ENCODE measurements at places on chromosomes 7 and 10.

DNA sequence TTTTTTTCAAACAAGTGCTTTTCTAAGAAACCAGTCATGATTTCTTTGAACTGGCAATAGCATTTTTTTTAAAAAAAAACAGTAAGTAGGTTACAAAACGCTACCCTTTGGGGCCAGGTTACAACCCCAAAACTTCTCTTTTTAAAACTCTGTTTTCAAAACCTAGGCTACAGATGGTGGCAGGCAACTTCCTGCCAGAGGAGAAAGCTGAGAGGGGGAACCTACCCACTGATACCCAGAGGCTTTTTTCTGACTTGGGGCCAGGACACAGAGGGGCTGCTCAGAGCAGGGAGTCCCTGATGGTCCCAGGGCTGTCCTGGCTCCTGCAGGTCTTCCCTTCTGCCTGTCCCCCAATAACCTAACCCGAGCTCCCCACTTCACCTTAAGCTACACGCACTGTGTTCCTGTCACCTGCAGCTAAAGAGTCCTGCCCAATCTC, 6.9 kb downstream of the STN1 start:
- DNase-seq, result no peak

DNA sequence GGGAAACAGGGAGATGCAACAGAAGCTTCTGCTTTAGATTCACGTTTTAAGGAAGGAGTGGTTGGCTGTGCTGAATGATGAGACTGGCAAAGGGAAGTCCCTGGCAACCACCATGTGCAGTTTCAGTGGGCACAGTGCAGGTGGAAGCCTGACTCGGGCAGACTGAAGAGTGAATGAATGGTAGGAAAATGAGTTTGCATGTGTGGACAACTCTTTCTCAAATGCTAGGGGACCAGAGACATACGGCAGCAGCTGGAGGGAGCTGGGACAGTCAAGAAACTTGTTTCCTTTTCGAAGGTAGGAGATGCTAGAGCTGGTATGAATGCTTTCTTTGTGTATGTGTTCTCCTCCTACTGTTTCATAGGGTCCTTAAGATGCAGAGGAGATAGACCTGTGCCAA, 29.0 kb downstream of the PODXL start:
- no peak for DNase-seq

DNA sequence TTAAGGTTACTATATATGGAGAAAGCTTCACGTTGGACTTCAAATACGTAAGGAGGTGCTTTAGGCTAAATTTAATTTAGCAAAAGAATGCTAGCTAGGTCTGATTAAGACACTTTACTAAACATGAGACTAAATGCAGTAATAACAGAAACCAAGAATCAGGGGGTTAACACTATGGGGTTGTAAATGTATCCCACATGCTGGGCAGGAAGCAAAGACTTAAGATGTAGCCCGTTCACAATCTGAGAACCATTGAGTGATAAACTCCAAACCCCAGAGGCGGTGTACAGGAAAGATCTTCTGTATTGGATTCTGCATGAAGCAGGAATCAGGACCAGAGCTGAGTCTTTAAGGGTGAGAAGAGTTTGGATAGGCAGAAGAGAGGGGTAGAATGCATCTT, 60.4 kb downstream of the FZD1 start:
- DNase-seq, result no peak

- no peak for DNase-seq
Measured at GRCh38 chr10:112778579-112778978, 171.5 kb upstream of the TCF7L2 start.

DNA sequence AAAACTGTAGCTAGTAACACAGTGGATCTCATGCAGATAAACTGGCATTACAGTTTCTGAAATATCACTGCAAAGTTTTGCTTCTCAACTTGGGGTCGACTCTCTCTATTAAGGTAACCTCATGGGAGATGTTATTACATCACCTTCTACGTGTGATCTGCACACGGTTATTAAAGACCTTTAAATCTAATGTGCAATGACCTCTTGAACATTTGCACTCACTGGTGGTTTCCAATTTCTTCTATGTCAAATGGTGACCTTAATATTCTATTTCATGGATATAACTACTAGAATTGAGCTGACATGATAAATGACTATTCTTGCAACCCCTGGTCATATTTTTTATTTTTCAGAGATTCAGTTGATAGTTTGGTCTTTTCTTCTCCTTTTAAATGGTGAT, 191.3 kb downstream of the PPP1R3A start:
- no peak for DNase-seq

GRCh38 chr10:103276896-103277712, at the start of gene INA:
TSS of gene INA (plus strand) at chr10:103277138. CDS start at chr10:103277212, 74 bp downstream.
- DNase-seq, result no peak

GRCh38 chr7:112580717-112581435, 100.1 kb downstream of the LSMEM1 start:
- DNase-seq, result peak; percentile 66

DNA sequence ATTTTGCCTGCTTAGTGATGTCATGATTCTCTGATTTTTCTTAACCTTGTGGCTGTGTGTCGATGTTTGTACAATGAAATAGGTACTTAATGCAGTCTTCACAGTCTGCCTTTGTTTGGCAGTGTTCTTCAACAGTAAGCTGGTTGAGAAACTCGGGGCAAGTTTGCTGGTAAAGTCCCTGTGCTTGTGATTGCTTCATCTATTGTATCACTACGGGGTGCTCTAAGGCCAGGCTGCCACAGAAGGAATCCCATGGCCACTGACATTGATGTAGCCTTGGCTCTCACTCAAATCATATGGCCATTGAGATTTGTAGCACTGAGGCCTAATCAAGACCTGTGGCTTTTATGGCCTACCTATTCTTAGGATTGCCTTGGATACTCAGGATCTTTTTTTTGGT, 33.5 kb upstream of the PRSS37 start:
- no peak for DNase-seq

- DNase-seq, result no peak
Measured at GRCh38 chr7:83984076-83984475, 210.5 kb downstream of the SEMA3A start.

DNA sequence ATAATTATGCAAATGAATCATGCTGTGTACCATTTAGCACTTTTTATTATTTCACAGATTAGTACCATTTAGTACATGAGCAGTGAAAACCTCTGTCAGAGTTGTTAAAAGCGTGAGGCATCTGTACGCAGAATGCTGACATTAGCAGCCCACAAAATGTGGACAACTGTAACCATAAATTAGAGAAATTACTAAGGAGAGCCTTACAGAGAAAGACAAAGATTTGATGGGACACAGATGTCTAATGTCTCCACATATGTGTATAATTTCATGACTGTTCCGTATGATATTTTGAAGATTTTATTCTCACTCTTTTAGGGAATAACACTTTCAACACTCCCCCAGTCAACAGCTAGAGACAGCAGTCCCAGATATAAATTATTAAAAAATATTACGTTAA, 414.0 kb upstream of the ANKRD30A start:
- DNase-seq, result no peak

DNA sequence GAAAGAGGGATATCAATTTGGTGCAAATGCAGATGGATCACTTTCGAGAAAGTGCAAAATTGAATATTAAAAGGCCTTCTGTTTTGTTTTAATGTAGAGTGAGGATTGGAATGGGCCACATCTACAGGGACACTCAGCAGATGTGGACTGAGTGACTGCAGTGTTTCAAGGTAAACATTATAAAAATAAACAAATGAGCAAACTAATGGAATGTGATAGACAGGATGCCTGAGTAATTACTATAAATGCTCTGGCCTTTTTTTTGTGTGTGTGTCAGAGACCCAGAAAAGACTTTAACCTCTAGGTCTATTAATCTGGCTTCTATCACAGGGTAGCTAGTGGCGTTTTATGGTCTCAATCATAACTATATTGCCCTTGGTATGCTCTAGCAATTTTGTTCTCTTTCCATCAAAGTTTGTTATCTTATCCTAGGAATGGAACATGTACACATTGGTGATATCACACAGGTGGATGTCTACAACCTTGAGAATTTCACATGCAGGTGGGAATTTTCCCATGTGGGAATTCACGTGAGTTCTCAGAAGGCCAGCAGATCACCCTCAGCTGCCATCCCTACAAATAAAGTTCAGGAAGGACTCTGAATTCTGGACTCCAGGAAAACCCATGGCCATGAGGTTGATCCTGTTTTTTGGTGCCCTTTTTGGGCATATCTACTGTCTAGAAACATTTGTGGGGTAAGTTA, at the start of gene CPA2:
TSS of gene CPA2 (plus strand) at position 606 of the 703 bp plus-strand sequence. CDS start at position 625, 19 bp downstream.
- DNase-seq, result no peak

GRCh38 chr7:130420943-130421578, 19.8 kb downstream of the CEP41 start:
- DNase-seq, result peak; percentile 16

DNA sequence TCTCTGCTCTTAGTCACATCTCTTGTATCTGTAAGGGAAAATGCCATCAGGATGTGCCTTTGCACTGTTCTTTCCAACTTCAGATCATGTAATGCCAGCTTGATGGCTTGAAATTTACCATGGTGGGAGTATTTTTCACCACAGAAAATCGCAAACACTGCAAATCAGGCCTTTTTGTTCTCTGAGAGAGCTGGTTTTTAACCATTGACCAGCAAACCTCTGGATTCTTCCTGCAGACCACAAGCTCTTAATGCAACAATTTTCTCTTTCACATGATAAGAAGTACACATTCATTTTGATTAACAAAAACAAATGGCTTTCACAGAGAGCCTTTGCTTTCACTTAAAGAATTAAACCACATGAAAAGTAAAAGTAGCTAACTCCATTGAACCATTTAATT, 145.4 kb upstream of the NEBL start:
- no peak for DNase-seq

DNA sequence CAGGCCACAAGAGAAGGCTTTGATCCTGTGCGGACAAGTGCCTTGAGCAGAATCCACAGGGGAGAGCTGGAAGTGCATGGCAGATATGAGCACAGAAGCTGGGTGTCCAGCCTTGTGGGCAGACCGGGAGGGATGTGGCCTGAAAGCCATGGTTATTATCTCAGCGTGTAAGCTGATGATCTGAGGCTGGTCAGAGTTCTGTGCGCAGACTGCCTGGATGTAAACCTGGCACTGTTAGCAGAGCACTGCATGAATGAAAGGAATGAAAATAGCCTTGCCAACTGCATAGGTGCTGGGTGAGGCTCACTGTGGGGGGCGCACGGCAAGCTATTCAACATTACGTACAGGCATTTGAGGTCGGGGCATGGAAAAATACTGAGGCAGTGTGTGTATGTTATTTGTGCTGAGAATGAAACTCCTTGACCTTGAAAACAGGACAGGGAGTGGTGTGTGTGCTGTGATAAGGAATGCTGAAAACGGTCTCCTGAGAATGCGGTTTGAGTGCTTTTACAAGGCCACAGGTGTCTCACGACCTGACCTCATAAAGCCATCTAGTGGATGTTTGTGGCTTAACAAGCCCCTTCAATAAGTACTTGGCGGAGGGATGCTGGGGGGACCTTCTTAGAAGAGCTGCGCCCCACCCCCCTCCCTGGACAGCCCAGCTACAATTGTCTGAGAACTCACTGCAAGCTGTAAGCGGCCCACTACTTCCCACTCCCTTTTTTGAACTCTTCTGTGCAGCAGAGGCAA, 18.7 kb downstream of the AKR1C1 start:
- DNase-seq, result peak; percentile 79

DNA sequence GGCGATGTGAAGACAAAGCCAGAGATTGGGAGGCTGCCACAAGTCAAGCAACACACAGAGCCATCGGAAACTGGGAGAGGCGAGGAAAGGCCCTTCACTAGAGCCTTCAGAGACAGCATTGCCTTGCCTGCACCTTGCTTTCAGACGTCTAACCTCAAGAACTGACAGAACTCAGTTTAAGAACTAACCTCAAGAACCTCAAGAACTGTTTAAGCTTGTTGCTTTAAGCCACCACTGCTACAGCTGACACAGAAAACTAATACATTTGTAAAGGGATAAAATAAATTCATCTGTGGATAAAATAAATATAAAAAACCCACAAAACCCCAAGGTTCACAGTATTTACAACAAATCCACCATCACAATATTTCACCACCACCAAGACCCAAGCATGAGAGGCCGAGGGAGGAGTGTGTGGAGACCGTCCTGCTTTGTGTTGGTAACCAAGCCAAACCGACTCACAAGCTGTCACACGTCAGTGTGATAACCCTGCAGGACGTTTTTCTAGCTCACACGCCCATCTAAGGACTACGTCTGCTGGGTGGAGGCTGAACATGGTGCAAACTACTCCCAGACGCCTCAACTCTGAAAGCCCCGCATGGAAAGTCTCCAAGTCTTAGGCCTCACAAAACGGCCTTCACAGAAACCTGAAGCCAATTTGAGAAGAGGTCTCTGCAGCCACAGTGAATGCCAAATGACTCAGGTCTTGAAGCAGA, 116.8 kb downstream of the ABLIM1 start:
- DNase-seq, result no peak

DNA sequence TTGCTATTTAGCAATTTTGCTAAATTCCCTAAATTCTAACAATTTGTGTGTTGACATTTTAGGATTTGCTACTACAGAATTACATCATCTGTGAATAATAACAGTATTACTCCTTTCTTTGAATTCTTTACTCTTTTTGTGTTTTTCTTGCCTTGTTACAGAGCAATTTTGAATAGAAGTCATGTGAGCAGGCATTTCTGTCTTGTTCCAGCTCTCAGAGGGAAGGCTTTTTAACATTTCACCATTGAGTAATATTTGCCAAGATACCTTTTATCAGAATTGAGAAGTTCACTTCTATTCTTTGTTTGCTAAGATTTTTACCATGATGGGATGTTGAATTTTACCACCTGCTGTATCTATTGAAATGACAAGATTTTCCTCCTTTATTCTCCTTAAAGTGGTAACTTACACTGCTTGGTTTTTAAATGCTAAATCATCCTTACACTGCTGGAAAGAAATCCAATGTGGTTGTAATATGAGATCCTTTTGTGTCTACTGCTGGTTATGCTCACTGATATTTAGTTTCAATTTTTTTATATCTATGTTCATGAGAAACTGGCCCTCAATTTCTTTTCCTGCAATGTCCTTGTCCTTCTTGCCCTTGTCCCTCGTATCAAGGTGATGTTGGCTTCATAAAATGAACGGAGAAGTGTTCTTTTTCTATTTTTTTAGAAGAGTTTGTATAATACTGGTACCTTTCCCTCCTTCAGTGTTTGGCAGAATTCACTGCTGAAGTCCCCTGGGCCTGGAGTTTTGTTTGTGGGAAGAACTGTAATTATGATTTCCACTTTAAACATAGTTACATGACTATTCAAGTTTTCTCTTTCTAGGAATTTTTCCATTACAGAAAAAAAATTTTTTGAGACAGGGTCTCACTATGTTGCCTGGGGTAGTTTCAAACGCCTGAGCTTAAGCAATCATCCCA, 50.3 kb upstream of the ATP6V0A4 start:
- no peak for DNase-seq

- DNase-seq, result no peak
Measured at GRCh38 chr7:26694141-26694540, 170.2 kb downstream of the SKAP2 start.

- DNase-seq, result no peak
Measured at GRCh38 chr10:29951441-29951931, 107.9 kb downstream of the JCAD start.

GRCh38 chr7:156497776-156498509, 142.6 kb upstream of the RNF32 start:
- no peak for DNase-seq

GRCh38 chr7:18191341-18191740, 163.7 kb upstream of the PRPS1L1 start:
- DNase-seq, result no peak

- no peak for DNase-seq
Measured at GRCh38 chr7:27871086-27871485, 131.1 kb downstream of the TAX1BP1 start.

Measured in HT-29 (cell line).